ENCODE measurements at places on chromosomes 16 and 17. TPM values are rescaled to one million over a fixed set of nuclear protein-coding genes. Genes with fewer than 3 reads are reported as not detected.

The BAIAP3 gene
- total RNA-seq: not detected

The MLLT6 gene
- total RNA-seq: 17.1 TPM

The EVI2A gene
- total RNA-seq: 42.9 TPM

The DUS1L gene
- total RNA-seq: 44.9 TPM

The CACNA1G gene
- under 0.01 TPM for total RNA-seq

The ZNF385C gene
- under 0.01 TPM for total RNA-seq

The PPP1R1B gene
- 3.0 TPM for total RNA-seq

The PIRT gene
- total RNA-seq: not detected

The ACE gene
- 2.0 TPM for total RNA-seq

The CCL17 gene
- total RNA-seq: not detected

The SDK2 gene
- 0.08 TPM for total RNA-seq

The KRTAP4-4 gene
- total RNA-seq: not detected

The CSH1 gene
- not detected for total RNA-seq

The STX1B gene
- 2.7 TPM for total RNA-seq

Measured in smooth muscle cell of the coronary artery (primary cell).